Peyer's patch (tissue), 4 donors: ENCODE measurements at places on chromosomes 4 and X. TPM values are rescaled to one million over a fixed set of nuclear protein-coding genes. Genes with fewer than 3 reads are reported as not detected.

GRCh38 chr4:184347251-184348239 lies 126.8 kb downstream of the IRF2 start:
- peak overlapping the region; percentile 94 for H3K27ac ChIP-seq
- no peaks in the 10 kb centered on the region for H3K27me3 ChIP-seq
- peak overlapping the region; percentile 30 for H3K4me3 ChIP-seq
- H3K36me3 ChIP-seq: no peaks in the 10 kb centered on the region
- DNase-seq: peak; percentile 58

GRCh38 chrX:28988246-28988645 lies 401.0 kb downstream of the IL1RAPL1 start:
- no peaks in the 10 kb centered on the region for H3K36me3 ChIP-seq
- no peak for DNase-seq
- no peaks in the 10 kb centered on the region for H3K27me3 ChIP-seq
- H3K4me1 ChIP-seq: no peaks in the 10 kb centered on the region
- no peak overlapping the region for H3K4me3 ChIP-seq

GRCh38 chrX:129981200-129981553 lies 1.3 kb upstream of the BCORL1 start:
- no peaks in the 10 kb centered on the region for H3K27me3 ChIP-seq
- H3K4me3 ChIP-seq: no peak overlapping the region
- H3K27ac ChIP-seq: peak overlapping the region; percentile 74
- H3K4me1 ChIP-seq: no peaks in the 10 kb centered on the region
- no peak for DNase-seq

- no peak overlapping the region for H3K4me3 ChIP-seq
- no peaks in the 10 kb centered on the region for H3K27me3 ChIP-seq
- no peaks in the 10 kb centered on the region for H3K4me1 ChIP-seq
Observed at GRCh38 chr4:51885363-51885762, 42.4 kb downstream of the DCUN1D4 start.

GRCh38 chrX:112849016-112849415 lies 8.4 kb upstream of the AMOT start:
- no peak for DNase-seq
- no peak overlapping the region for H3K4me3 ChIP-seq
- H3K4me1 ChIP-seq: no peaks in the 10 kb centered on the region
- no peak overlapping the region for H3K27ac ChIP-seq
- no peaks in the 10 kb centered on the region for H3K36me3 ChIP-seq

DNA sequence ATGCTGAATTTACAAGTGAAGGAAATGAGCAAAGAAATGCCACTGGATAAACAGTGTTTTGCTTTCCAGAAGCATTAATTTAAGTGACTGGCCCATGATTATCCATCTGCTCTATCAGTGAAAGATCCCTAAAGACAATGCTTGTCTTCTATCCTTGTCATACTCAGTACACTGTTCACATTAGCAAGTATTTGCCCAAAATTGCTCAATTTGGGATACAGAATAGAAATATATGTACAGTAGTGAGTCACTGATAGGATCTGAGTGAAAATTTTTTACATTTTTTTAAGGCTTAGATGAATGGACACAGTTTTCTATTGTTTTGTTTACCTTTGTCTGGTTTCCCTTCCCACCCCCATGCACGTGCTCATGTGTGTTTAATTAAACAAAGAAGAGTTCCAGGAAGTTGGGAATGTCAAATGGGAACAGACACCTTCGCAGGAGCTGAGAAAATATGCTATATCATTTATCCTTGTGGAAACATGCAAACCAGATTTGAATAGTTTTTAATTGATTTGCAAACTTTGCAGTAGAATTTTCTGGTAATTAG lies 656.3 kb downstream of the RPA4 start:
- no peak overlapping the region for H3K4me3 ChIP-seq
- no peak overlapping the region for H3K27ac ChIP-seq
- H3K4me1 ChIP-seq: no peaks in the 10 kb centered on the region
- H3K36me3 ChIP-seq: no peaks in the 10 kb centered on the region
- H3K27me3 ChIP-seq: no peaks in the 10 kb centered on the region

Gene PNCK
- not detected for total RNA-seq

Gene PTPN13
- 14.9 TPM for total RNA-seq

Gene STX18
- total RNA-seq: 43.6 TPM

Gene CYLC1
- total RNA-seq: not detected

Gene PROM1
- 48.0 TPM for total RNA-seq

Gene MAGEB2
- total RNA-seq: not detected
